Myocyte (in vitro differentiated cells): ENCODE measurements at places on chromosomes 12 and 14. TPM values are rescaled to one million over a fixed set of nuclear protein-coding genes. Genes with fewer than 3 reads are reported as not detected.

DNA sequence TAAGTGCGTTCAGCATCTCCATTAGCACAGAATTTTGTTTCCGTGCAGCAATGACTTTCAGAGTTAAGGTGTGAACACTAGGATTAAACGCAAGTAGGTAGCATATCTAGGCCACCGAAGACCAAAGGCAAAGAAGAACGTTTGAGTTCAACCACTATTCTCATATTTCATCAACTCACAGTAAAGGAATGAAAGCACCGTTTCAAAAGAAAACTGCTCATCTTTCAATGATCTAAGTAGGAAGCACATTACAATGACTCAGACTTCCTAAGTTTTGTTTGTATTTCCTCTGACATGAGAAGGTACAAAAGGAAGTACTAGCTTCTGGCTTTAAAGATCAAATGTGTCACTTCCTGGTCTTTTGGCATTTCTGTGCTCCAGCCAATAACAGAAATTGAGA is 57.6 kb downstream of the ACADS start:
- DNase-seq = no peak

DNA sequence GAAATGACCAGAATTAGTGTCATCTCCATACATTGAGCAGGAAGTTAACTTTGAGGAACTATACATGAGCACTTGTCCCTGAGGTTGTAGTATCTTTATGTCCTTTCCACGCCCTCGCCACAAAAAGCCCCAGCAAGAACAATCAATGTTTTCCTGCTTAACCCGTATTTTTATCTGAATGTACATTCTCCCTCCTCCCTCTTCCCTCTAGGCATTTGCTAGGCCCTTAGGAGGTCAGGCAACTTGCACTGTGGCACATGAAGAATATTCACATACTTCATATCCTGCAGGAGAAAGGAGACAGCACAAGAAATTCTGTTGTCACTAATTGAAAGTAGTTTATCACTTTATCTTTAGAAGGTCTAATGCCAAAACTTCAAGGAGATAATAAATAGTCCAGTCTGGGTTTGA is 18.1 kb upstream of the DUSP6 start:
- no peak for DNase-seq

DNA sequence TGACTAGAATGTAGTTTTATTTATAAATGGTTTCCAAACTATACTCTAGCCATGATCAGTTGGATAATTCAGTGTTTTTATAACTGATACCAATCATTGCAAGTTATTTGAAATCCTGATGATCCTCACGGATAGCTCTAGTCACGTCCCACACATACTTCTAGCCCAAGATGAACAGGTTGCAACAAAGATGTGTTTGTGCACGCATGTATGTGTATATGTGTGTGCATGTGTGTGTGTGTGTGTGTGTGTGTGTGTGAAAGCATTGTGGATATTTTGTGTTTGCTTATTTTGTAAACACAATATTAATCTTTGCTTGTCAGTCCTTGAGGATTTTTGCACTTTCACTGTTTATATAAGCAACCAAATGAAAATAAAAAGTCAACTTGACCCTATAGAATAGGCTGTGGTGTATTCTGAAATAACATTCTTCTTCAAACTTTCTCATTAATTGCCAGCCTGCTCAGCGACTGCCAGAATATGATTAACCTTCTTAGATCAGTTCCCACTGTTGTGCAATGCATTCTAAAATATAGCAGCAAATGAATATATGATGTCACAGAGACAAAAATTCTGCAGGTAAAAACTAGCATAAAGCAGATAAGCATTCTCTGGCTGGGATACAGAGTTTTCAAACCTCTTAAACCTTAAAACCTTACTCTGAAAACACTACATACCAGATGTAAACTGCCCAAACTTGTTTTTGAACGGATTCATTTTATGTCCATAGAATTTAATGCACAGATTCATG is 48.8 kb upstream of the HIF1A start:
- no peak for DNase-seq

DNA sequence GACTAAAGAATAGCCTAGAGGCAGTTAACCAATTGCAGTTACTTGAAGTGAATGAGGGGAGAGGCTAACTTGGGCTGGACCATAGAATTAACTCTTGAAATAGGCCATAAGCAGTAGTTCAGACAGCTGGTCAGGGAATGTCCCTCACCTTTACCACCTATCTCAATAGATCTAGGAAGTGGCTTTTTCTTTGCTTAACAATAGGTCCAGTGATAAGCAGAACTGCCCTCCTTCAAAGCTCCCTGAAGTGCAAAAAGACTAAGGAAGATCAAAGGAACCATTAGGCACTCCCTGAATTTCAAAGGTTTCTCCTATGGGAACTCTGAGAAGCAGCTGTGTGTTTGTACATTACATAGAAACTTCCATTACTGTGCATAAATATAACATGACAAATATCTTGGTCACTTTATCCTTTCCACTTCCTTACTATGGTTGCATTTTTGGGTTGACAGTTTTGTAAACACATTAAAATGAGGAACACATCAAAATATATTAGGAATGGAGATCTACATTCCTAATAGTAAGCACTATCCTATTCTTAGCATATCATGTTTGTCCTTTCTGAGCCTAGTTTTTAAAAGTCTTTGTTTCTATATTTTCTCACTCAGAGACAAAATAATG is 7.2 kb upstream of the NAA30 start:
- no peak for DNase-seq

Gene DBX2
- total RNA-seq = not detected in 2 replicates
